ENCODE measurements at places on chromosomes 6 and 20. TPM values are rescaled to one million over a fixed set of nuclear protein-coding genes. Genes with fewer than 3 reads are reported as not detected.

DNA sequence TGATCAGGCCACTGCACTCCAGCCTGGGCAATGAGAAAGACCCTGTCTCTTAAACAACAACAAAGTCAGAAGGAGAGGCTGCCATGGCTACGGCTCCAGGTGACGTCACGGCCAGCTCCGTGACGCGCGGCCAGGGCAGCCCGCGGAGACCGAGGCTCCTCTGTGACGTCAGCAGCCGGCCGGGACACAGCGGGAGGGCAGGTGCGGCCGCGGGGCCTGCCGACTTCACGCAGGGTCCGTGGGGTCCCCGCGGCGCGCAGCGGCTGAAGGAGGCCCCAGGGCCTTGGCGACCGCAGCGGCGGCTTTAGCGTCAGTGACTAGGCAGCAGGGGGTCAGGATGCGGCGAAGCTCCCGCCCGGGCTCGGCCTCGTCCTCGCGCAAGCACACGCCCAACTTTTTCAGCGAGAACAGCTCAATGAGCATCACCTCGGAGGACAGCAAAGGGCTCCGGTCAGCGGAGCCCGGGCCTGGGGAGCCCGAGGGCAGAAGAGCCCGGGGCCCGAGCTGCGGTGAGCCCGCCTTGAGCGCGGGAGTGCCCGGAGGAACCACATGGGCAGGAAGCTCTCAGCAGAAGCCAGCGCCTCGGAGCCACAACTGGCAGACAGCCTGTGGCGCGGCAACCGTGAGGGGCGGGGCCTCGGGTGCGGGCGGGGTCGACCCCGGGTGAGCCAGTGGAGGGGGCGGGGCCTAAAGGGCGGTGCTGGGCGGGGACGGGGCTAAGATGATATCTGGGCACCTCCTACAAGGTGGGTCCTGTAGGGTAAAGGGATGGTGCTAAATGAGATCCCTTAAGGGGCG is at the start of gene SPAG4:
TSS of gene SPAG4 (plus strand) at position 163 of the 798 bp plus-strand sequence. CDS start at position 338, 175 bp downstream.
- peak within 1 kb of the TSS; percentile 89 for H3K27ac ChIP-seq
- H3K27me3 ChIP-seq = no peaks in the 10 kb centered on the region

- H3K27ac ChIP-seq = no peak overlapping the region
- no peaks in the 10 kb centered on the region for H3K36me3 ChIP-seq
- no peak overlapping the region for H3K4me3 ChIP-seq
- no peaks in the 10 kb centered on the region for H3K4me1 ChIP-seq
- no peak for DNase-seq
These were observed 141.1 kb downstream of the SYNDIG1 start for GRCh38 chr20:24610341-24611115.

- H3K4me3 ChIP-seq = no peak overlapping the region
- DNase-seq = no peak
- H3K4me1 ChIP-seq = no peaks in the 10 kb centered on the region
- H3K27me3 ChIP-seq = no peaks in the 10 kb centered on the region
These were observed 651.6 kb downstream of the UTRN start for GRCh38 chr6:144936764-144937163.

- DNase-seq = no peak
- H3K27me3 ChIP-seq = no peaks in the 10 kb centered on the region
- H3K4me3 ChIP-seq = no peak overlapping the region
- H3K27ac ChIP-seq = no peak overlapping the region
These were observed 75.5 kb upstream of the HMGCLL1 start for GRCh38 chr6:55654445-55654844.

DNA sequence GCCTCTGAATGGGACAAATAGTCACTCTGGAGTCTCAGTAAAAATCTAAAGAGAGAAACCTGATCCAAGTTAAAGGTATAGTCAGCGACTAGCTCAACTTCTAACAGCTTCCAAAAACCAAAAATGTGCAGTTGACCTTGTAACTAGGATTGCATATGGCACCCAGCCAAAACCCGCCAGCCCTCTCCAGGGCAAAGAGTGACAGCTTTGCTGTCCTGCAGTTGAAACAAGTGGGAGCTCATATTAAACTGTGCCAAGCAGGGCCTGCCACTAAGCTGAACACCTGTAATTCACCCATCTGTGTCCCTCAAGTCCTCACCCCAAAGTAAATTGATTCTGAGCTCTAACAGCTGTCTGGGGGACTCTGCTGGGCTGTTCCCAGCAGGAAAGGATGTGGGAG is 695.3 kb downstream of the MAFB start:
- no peaks in the 10 kb centered on the region for H3K36me3 ChIP-seq
- H3K4me1 ChIP-seq = no peaks in the 10 kb centered on the region
- DNase-seq = no peak
- no peak overlapping the region for H3K27ac ChIP-seq
- no peaks in the 10 kb centered on the region for H3K27me3 ChIP-seq

DNA sequence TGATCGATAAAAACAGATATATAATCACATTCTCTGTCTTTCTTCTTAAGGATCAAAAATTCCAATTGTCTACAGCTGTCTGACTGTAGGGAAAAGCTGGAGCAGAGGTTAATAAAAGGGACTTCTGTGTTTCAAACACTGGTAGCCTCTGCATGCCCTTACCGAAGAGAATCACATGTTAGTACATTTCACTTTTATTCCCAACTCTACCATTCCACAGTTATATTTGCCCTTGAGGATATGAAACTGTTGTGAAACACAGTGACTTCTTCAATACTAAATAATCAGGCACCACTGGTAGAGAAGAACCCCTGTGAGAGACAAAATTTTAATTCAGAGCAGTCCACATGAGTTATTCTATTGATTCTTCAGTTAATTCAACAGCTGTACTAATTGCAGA is 1187.3 kb upstream of the CITED2 start:
- H3K27me3 ChIP-seq = no peaks in the 10 kb centered on the region
- no peaks in the 10 kb centered on the region for H3K36me3 ChIP-seq
- no peak for DNase-seq
- no peak overlapping the region for H3K27ac ChIP-seq

DNA sequence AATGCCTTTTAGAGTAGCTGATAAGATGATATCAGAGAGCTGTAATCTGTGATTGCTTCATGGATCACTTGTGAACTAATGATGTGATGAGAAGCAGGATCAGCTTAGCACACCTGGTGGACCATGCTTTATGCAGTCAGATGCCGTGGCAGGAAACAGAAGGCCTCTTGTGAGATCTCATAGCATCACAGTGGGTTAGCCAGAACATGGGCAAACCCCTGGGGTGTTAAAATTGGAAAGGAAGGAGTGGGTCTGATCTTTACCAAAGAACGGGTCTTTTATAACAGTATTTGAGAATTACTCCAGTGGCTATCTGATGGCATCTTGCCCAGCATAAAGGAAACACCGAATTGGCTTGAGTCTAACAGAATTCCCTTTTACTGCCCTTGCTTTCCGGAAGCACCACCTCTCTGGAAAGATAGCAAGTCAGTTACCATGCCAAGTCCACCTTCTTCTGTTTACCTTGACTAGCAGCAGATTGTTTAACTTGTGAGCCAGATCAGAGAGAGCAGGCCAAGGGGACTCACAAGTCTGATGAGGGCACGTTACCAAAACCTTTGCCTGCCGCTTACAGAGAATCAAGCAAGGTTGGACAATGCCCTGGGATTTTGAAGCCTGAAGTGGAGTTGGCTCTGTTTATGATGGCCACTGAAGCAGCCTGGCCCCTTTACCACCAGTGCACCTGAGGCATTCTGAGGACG is 20.9 kb upstream of the SRF start:
- H3K4me1 ChIP-seq = no peaks in the 10 kb centered on the region
- no peak overlapping the region for H3K27ac ChIP-seq
- H3K36me3 ChIP-seq = peaks cover 14% of the 10 kb centered on the region
- no peak overlapping the region for H3K4me3 ChIP-seq
- DNase-seq = no peak

DNA sequence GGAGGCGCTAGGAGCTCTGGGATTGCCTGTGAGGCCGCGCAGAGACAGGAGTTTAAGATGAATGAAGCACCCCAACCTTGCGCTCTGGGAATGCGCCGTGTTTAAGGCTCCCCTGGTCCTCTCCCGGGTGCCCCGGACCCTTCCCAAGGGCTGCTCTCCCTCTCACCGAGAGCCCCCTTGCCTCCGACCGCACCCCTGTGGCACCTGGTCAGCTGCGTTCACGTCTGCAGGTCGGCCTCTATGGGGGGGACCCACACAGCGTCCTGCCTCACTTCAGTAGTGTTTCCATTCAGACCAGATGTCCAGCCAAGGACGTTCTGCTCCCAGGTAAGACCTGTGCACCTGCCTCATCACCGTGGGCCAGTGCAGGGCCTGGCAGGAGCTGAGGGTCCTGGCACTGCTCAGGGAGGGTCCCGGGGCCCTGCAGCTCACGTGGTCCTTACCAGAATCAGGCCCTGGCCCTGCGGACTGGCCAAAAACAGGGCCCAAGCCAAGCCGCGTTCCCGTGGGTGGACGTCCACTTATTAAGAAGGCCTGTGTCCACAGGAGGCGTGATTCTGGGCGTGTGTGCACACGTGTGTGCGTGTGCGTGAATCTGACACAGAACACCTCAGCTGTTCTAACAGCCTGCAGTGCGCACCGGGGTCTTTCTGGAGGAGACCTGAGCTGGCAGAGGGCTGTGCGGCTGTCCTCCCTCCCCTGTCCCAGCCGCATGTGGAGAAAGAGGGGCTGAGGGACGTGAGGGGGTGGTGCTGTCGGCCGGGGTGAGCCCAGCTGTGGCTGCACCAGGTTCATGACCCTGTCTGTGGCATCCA is 79.9 kb upstream of the BHLHE23 start:
- no peaks in the 10 kb centered on the region for H3K4me1 ChIP-seq
- no peak overlapping the region for H3K4me3 ChIP-seq
- peak; percentile 64 for DNase-seq
- no peaks in the 10 kb centered on the region for H3K36me3 ChIP-seq
- no peak overlapping the region for H3K27ac ChIP-seq
- H3K27me3 ChIP-seq = peaks cover 100% of the 10 kb centered on the region

- H3K4me1 ChIP-seq = no peaks in the 10 kb centered on the region
- H3K4me3 ChIP-seq = no peak overlapping the region
- DNase-seq = no peak
These were observed 132.6 kb downstream of the PRL start for GRCh38 chr6:22164236-22164635.

DNA sequence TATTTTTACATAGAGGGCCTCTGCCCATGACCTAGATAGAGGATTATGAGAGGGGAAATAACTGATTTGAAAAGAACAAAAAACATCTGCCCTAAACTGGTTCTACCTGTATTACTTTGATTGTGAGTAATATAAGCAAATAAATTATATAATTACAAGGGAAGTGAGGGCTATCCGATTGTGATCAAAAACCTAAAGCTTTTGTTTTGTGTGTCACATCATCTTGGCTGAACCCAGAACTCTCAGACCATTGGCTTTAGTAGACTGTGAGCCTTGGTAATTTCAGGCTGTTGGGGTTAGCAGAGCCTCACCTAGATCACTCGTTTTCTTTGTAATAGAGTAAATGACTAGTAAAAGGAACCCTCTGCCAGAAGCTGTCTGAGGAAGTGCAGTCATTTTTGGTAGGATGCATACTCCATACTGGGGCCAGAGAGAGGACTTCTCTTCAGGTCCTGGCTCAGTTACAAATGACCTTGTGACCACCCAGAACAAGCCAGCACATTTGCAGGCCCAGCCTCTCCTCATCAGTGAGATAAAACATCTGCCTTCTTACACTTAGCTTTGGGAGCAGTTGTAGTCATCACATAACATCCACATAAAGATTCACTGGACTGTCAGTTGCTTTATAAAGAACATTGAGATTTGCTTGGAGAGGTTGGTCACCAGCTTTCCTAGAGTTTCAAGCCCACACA is 13.5 kb downstream of the STK35 start:
- peaks cover 91% of the 10 kb centered on the region for H3K4me1 ChIP-seq
- H3K36me3 ChIP-seq = peaks cover 56% of the 10 kb centered on the region
- no peak overlapping the region for H3K4me3 ChIP-seq
- no peak overlapping the region for H3K27ac ChIP-seq

DNA sequence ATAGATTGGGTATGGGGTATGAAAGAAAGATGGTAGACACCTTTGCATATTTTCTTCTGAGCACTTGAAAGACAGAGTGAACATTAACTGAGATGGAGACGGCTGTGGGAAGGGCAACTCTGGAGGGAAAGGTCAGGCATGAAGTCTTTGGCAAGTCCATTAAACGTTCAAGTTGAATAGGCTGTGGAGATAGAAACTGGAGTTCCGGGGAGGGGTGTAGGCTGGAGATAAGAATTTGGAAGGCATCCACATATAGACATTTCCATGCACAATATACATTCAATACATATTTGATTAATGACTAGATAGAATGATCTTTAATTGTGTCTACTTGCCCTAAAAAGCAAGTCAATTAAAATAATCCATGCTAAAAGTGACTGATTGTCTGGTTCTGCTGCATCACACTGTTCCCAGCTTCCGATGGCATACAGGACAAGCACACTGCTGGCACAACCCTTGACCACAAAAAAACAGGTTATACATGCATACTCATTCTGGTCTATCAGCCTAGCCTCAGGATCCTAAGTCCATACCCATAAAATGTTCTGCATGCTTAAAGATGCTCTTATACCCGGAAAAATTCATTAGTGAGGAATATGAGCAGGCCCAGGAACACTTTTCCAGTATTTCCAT is 1.9 kb upstream of the MYLK4 start:
- H3K36me3 ChIP-seq = no peaks in the 10 kb centered on the region
- no peaks in the 10 kb centered on the region for H3K27me3 ChIP-seq
- H3K4me3 ChIP-seq = no peak overlapping the region
- no peak overlapping the region for H3K27ac ChIP-seq
- DNase-seq = no peak
- no peaks in the 10 kb centered on the region for H3K4me1 ChIP-seq

DNA sequence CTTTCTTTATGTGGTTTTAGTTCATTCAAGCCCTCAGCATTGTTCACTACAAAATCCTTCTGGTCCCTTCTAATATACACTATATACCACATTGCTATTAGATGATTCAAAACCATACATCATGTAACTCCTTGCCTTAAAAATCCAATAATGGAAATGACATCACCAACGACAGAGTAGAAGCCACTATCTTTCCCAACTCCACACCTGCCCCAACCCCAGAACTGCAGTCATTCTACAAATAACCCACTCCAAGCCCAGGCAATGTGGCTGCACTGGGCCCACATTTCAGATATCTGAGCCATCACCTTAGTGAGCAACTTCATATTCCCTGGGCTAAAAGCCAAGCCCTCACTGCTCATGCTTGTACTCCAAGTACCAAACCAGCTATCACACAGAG is 22.6 kb upstream of the RUNX2 start:
- H3K27me3 ChIP-seq = no peaks in the 10 kb centered on the region
- H3K36me3 ChIP-seq = no peaks in the 10 kb centered on the region
- DNase-seq = no peak
- H3K4me1 ChIP-seq = peaks cover under 1% of the 10 kb centered on the region

- peak overlapping the region; percentile 47 for H3K4me3 ChIP-seq
- peak overlapping the region; percentile 79 for H3K27ac ChIP-seq
- no peaks in the 10 kb centered on the region for H3K36me3 ChIP-seq
- DNase-seq = no peak
These were observed 40.0 kb downstream of the SF3B5 start for GRCh38 chr6:144055121-144055931.

The NNAT gene
- not detected for total RNA-seq

The ANKRD66 gene
- not detected for total RNA-seq

The PTCHD4 gene
- not detected for total RNA-seq

The C2 gene
- 173 TPM for total RNA-seq

The CD93 gene
- total RNA-seq = 103 TPM

The ASIP gene
- not detected for total RNA-seq

The ZBP1 gene
- 22.1 TPM for total RNA-seq

The GRM1 gene
- 0.09 TPM for total RNA-seq

The OLIG3 gene
- not detected for total RNA-seq

The GNAS-AS1 gene
- 0.44 TPM for total RNA-seq
